Daoy (cell line): ENCODE measurements at places on chromosomes 7 and 10.

DNA sequence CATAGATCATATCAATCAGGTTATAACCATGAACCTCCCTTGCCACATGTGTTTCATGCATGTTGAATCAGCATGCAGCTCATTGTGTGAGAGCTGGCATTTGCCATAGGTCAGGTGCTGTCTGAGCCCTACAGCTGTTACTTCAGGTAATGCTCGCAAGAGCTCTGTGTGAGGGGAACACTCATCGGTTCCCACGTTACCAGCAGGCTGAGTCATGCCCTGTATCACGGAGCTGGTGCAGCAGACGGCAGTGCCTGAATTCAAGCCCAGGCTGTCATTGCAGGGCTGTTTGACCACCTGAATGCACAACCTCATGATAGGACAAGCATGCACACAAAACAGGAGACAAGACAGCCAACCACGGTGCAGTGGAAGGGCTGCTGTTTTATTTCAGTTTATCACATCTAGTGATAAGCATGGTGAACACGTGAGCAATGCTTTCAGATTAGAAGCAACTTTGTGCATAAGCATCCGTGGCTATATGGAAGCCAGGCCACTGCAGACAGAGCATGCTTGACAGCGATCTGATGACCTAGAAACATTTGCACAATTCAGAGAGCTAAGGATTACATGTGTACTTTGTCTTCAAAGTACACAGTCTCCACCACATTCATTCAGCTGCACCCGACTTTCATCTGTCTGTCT lies 56.4 kb upstream of the PFKP start:
- peak; percentile 41 for DNase-seq

DNA sequence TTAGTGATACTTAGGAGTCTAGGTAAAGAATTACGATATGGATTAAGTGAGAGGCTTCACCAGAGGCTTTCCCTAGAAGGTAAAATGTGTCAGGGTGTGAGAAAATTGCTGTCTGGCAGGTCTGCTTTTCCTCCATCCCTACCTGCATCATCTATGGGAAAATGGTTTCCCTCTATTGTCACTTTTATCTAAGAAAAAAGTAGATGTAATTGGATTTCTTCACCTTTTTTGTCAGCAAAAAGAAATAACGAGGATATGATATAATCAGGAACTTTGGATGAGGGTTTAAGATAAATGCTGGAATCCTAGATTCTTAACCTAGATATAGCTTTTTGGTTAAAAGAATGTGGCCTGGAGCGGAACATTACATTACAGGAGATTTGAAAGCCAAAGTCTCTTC lies 146.1 kb downstream of the MAGI2 start:
- DNase-seq: no peak

DNA sequence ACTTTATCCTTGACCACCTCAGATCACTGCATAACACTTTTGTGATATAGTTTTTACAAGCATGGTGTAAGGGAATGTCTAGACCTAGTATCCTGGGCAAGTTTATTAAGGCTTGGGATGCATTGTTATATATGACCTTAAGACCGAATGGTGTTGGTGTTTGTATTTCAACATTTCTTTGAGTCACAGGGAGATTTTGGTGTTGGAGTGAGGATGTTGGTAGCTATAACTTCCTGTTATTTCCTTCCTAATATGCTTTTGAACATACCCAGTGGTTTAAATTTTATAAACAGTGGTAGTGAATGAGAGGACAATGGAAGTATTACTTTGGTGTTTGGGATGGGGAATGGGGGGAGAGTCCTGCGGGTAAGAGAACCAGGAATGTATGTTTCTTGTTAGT lies 2.6 kb downstream of the EXOC4 start:
- no peak for DNase-seq

DNA sequence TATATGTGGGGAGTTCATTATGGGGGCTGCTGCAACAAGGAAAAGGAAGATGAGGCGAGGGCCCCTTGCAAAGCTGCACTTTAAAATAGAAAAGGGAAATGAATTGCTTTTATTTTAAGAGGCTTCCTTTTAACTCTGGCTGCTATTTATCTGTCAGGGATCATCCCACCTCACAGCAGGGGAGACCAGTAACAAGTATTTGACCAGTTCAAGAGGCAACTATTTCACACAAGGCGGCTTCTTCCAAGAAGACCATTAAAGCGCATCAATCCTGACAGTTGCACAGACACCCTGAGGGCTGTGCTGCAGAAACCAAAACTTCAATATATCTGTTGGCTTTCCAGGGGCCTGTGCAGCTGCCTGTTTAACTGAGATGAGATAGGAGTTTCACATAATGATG lies 1009.2 kb downstream of the SORCS3 start:
- no peak for DNase-seq

DNA sequence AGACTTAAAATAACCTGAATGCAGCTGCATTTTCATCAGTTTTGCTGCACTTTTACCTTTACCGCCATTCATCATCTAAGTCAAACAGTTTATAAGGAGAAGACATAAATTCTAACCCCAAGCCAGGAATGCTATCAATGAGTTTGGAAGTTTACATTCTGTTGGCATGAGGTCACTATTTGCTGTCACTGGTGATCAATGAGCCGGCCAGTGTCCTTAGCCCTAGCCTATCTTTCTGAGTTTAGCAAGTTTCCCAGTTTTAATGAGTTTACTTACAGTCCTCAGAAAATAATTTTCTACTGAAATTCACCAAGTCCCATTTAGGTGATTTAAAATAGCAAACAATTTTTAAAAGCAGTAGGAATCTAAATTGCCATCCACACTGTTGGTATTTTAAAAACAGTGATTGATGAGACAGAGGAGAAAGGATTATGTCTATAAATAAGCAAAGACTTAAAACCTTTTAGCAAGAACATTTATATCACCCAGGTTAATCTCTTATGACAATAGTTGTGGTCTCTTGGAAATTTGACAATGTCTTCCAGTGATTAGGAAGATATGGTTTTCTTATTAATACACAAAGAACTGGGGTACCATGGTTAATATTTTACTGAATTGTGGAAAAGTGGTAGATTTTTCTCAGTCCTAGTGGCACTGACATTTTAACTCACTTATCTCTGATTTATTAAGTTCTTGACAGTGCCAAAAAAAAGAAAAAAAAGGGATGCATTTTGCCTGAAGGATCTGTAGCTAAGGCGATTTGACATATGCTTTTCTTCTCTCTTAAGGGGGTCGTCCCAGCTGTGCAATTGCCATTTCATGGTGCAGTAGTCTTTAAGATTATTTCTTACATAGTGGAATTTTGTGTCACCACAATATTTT lies 443.4 kb upstream of the ANKRD30A start:
- DNase-seq: peak; percentile 9

- no peak for DNase-seq
Observed at GRCh38 chr7:25664593-25664992, 436.3 kb upstream of the NPVF start.

DNA sequence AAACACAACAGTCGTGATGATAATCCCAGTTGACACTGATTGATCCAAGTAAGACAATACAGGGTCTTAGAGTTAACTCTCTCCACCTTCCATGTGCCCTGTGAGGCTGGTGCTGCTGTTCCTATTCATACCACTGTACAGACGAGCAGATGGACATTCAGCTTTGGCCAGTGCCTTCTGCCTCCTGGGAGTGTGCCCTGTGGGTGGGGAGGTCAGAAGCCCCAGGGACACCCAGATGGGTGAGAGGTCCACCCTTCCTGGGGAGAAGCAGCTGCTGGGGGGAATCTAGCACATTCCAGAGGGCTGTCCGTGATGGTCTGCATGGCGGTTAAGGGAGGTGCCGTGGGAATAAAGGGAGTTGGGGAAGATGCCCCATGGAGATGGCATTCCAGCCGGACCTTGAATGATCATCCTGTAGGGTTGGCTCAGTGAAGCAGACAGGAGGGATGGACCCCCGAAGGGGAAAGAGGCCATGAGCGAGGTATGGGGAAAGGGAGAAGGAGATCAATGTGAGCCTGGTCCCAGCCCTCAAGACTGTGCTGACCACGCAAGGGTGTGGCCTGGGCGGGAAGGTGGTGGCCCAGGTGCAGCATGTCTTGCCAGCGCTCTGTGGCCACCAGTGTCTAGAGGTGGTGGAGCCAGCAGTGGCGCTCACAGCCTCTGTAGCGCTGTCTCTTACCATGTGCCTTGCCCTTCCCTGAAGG lies 74.0 kb downstream of the ADCY1 start:
- peak; percentile 3 for DNase-seq

DNA sequence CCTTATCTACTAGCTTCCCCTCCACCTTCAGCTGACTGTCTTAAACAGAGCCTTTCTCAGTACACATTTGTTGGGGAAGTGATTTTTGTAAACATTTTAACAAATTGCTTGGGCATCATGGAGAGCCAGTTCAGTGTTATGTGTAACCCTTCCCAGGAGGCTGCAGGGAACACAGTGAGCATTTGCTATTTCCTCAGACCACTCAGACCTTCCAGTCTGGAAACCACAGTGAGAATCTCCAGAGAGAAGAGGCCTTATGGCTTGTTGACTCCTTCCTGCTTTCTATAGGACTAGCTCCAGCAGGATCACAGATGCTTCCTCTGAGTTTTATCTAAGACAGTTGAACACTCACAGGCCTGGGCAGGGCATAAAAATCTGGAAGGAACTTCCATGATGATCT lies 409.8 kb upstream of the NPVF start:
- no peak for DNase-seq

DNA sequence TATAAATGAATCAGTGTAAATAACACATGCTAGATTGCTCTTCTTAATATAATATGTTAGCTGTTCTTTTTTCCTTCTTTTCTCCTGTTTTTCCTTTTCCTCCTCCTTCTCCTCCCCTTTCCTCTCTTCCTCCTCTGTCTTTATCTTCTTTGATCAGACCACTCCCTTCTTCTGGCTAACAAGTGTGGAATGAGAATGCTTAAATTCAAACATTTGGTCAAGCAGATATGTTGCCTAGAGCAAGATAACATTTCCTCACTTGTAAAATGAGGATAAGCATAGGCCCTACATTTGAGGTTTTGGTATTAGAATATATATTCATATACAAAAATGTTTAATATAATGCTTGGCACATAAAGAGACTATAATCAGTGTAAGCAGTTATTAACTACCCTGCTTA lies 299.1 kb downstream of the PCDH15 start:
- no peak for DNase-seq

GRCh38 chr7:30422922-30423321 lies 55.7 kb downstream of the NOD1 start:
- DNase-seq: peak; percentile 44

DNA sequence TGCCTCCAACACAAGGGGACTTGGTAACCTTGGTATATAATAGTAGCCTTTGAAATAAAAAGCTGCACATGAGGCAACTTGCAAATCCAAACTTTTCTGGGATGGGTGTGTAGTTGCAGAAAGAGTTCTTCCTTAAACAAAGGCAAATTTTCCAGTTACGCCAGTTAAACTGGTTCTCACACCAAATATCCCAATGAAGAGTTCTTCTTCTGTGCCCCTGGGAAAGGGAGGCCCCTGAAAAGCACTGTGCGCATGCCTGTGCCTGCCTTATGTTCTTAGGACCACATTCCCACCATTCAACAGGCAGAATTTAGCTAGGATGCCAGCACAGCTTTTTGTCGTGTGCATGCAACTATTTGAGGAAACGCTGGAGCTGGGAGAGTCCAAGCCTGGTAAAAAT lies 164.8 kb upstream of the SLC25A13 start:
- DNase-seq: no peak

DNA sequence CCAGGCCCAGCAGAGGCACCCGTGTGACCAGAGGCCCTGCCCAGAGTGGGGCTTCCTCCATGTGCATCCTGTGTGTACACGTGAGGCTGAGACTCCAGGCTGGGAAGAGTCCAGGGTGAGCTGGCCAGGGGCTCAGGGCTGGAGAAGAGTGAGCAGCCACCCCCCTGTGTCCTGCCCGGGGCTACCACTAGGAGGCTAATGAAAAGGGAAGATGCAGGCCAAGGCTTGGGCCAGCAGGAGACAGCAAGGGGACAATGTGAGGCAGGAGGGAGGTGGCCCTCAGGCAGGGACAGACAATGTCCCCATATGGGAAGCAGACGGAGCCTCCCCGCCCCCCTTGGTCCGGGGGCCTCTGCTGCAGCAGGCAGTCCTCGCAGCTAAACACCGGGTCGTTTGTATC lies 102.0 kb downstream of the HIF1AN start:
- peak; percentile 48 for DNase-seq

DNA sequence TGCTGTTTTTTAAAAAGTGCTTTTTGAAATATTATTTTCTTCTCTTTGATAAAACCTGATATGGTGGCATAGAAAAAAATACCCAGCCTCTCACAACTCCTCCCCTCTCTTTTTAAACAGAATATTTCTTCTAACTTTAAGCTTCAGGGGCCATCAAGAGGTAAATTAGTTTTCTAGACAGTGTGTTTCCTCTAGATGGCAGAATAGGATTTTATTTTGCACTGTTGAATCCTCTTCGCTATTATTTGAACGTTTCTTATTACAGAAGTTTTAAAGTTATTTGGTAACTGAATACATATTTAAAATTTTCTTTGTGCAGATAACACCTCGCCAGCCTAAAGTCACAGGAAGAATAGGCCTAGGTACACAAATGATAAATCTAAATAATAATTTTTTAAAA lies 30.3 kb downstream of the ARL5B start:
- DNase-seq: no peak

- no peak for DNase-seq
Observed at GRCh38 chr10:120666308-120666707, 184.9 kb upstream of the WDR11 start.

GRCh38 chr10:50508315-50509051 lies 115.3 kb downstream of the SGMS1 start:
- no peak for DNase-seq

DNA sequence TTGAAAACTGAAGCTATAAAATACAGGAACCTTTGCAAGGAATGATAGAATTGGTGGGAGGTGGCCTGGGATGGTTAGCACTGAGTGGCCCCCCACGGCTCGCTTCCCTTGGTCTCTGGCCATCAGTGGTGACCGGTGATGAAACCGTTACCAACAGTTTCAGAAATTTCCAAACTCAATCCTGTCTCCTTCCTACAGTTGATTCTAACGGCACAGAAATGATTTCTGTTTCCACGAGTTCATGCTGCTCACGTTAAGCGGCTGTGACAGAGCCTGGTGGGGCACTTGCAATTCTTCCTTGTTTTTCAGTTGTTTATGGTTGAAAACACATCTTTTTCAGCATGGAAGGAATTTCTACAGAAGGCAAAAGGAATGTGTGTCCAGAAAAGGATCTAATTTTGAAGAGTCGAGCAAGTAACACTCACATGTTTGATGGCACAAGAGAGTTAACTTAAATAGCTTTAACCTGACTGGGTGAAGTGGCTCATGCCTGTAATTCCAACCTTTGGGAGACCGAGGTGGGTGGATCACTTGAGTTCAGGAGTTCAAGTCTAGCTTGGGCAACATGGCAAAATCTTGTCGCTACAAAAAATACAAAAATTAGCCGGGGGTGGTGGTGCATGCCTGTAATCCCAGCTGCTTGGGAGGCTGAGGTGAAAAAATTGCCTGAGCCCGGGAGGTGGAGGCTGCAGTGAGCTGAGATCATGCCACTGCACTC lies 100.1 kb downstream of the DNAJB6 start:
- no peak for DNase-seq

- no peak for DNase-seq
Observed at GRCh38 chr10:88660598-88660884, 3.7 kb upstream of the LIPF start.

DNA sequence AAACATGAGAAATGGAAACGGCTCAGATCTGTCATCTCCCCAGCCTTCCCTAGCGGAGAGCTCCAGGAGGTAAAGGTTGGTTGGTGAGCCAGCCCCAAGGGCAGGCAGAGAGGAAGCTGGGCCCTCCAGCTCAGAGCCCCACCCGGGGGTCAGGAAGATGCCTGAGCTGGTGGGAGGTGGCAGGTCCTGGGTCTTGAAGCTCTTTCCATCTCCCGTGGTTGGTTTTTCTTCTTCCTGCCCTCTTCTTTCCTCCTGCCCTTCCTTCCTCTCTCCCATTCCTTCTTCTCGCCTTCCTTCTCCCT lies 384.2 kb upstream of the FOXK1 start:
- DNase-seq: no peak

- DNase-seq: no peak
Observed at GRCh38 chr7:125197731-125198393, 268.2 kb upstream of the POT1 start.
